ENCODE measurements at places on chromosomes 3 and 15.

DNA sequence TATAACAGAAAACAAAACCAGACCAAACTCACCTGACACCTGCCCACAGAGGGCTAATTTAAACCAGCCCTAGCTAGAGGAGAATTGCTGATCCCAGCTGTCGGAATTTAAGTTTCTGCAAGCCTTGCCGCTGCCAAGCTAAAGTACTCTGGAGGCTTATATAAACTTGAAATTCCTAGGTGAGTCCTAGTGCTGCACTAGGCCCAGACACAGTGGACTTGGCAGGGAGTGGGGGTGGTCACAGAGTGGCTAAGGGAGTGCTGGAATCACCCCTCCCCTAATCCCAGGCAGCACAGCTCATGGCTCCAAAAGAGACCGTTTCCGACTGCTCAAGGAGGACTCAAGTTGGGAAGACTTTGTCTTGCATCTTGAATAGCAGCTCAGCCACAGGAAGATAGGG is 17.6 kb downstream of the TMCO5A start:
- no peak for DNase-seq

DNA sequence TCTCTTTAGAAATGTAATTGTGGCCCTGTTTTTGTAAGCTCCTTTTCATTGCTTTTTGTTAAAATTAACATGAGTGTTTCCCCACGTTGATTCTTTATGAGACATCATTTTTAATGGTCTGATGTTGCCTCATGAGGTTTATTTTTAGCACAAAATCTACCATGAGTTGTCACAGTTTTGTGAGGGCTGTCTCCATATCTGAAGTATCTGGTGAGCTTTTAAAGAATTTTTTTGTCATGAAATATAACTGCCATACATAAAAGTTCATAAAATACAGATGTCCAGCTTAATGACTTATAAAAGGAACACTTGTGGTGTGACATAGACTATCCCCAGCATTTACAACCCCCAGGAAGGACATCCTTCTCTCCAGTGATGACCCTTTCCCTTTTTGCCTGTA is 34.3 kb upstream of the CEMIP start:
- DNase-seq: no peak

DNA sequence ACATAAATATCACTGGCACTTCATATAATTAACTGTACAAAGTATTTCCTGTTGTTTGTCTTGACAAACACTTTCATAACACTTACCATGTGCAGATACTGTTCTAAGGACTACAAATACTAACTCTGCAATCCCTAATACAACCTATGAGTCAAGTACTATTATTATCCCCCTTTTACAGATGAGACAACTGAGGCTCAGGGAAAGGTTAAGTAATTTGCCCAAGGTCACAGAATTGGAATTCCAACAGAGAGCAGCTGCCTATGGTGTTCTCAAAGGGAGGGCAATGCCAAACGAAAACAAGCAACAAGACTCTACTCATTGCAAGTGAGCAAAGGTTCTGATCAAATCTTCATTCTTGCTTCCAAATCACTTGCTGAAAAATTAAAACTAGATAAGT is 85.9 kb downstream of the MAGI1 start:
- DNase-seq: no peak

DNA sequence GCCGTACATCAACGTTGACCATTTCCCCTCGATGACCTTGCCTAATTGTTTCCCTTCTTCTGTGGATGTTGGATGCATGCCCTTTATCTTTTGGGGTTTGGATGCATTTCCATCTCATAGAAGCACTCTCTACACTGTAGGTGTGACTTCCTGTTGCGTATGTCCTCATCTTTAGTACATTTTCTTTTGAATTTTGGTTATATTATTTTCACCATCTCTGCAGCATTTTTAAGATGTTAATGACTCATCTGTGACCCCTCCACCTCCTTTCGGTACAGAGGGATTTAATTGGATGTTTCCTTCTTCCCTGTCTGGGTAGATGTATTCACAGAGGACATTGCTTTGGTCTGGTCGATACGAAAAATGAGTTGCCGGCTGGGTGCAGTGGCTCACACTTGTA is 172.1 kb downstream of the APBA2 start:
- DNase-seq: no peak

- DNase-seq: no peak
Observed at GRCh38 chr3:119950666-119951325, 143.5 kb downstream of the GSK3B start.

GRCh38 chr3:136883967-136884720 is 22.1 kb downstream of the NCK1 start:
- DNase-seq: no peak

- DNase-seq: no peak
Observed at GRCh38 chr3:16916840-16917239, 32.1 kb downstream of the PLCL2 start.

GRCh38 chr3:172622156-172622555 is 88.7 kb downstream of the NCEH1 start:
- no peak for DNase-seq

GRCh38 chr3:67362686-67363085 is 291.7 kb downstream of the SUCLG2 start:
- peak; percentile 18 for DNase-seq

DNA sequence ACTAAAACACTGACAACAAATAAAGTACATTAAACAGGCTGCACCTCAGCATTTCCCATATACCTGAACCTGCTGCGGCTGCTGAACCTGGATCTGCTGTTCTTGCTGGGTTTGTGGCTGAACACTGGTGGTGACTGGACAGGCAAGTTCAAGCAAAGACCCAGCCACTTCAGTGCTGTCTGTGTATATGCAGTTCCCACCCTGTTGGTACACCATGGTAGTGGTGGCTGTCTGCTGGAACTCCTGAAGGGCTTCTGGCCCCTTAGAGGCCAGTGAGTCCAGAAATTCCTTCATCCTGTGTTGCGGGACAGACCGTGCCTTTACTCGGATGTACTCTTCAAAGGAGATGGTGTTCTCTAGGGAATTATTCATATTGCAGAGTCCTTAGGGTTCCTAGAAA is 17.2 kb downstream of the QRICH1 start:
- no peak for DNase-seq

DNA sequence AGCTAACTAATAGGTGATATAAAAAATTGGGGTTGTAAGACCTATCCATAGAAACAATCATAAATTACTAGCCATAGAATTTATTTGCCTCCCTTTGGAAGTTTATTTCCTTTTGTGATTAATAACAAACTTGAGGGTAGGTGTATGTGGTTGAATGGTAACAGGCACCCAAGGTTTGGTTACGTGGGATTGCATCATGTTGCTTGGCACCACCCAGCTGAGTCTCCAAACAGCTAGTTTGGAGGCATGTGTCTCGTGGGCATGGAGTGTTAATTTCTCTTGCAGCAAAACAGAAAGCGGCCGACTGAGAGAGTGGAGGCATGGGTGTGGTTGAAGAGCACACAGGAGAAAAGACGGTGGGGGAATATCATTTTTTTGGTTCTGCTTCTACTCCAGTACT is 441.4 kb downstream of the CNTN4 start:
- no peak for DNase-seq

DNA sequence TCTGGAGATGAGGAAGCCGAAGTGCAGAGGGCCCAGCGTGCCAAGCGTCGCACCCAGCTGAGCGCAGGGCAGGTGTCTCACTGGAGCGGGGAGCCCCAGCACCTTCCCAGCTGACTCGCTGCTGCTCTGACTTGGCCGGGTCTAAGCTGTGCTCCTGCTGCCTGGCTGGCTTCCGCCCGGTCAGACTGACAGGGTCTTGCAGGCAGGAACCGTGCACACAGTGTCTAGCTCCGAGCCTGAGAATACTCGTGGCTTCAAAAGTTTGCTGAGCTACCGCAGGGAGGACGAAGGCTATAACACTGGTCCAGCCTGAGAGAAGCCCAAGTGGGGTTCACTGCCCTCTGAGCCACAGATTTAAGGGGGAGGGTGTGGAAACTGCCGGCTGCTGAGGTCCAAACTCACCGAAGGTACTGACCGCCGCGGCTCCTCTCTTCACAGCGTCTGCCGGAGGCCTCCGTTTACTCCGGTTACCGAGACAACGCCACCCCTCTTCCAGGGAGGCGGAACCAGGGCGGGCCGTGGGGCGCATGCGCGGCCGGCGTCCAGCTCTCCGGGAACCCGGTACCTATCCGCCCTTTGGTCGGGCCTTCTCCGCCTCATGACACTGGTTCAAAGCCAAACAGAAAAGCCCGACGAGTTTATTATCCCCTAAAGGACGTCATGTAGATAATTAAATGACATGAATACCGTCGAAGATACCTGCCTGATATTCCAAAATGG is at the start of gene CFAP44:
Gene CFAP44 (minus strand): TSS at position 443 of the 720 bp plus-strand sequence. CDS start 7,829 bp downstream, outside the sequence.
- DNase-seq: no peak

DNA sequence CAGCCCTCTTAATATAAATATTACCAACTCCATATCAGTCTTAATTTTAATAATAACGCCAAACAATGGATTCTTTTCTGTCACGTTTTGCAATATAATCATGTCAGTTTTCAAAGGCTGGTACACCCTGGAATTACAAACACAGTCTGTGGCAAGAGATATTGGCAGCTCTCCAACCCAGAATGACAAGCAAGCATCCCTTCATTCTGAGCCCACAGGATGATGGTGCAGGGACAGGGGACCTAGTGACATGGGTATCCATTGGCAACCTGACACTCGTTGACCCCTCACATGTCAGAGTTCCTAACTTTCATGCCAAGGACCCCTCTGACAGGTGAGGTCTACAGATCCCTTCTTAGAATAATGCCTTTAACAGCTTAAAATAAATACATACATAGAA is 154.5 kb upstream of the TSC22D2 start:
- DNase-seq: no peak

GRCh38 chr3:46495901-46496456 is 1.8 kb upstream of the RTP3 start:
- peak; percentile 44 for DNase-seq

GRCh38 chr3:127531821-127532220 is 58.7 kb downstream of the TPRA1 start:
- DNase-seq: no peak

DNA sequence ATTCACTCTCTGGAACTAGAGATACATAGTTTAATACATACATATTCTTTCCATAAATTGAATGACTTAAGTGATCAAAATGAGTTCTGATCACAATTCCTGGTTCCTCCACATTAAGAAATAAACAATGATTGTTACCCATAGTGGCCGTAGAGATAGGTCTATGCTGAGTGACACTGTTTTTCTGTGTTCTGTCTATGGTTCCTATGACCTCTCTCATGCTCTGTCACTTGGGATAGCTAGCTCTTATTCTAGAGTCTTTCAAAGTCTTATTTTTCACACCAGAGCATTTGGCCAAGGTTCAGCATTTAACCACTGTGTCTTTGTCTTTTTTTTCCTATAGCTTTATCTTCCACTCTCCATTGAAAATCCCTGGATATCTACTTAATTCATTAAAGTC is 132.4 kb downstream of the GOLGA6L6 start:
- no peak for DNase-seq

DNA sequence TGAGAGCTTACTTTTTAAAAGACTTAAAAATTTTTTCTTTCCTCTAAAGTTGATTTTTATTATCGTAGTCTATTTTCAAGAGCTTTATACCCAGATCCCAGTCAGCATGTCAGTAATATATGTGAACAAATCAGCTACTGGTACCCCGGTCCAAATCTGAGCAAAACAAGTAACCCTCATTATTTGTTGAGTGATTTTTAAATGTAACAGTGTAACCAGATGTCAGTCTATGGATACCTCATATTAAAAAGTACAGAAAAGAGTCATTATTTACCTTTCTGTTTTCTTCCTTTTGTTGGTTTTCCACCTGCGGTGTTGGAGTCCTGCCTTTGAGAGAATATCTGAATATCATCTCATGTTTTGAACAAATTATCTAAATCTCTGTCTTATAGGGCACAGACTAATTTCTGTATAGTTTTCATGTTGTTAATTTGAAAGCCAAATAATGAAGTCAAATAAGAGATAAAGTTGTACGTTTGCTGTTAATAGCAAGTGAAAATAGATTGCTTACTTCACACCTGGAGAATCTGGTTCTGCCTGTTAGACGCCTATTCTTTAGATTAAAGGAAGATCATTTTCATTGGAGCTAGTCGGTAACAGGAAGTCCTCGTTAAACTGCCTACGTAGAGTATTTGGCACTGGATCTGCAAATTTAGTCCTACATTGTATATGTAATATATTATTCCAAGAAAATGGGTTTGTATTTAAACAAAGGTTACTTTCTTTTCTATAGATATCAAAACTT is at the start of gene STX19:
Gene STX19 (minus strand): TSS at position 505 of the 745 bp plus-strand sequence. CDS start 13,328 bp downstream, outside the sequence.
- DNase-seq: no peak

DNA sequence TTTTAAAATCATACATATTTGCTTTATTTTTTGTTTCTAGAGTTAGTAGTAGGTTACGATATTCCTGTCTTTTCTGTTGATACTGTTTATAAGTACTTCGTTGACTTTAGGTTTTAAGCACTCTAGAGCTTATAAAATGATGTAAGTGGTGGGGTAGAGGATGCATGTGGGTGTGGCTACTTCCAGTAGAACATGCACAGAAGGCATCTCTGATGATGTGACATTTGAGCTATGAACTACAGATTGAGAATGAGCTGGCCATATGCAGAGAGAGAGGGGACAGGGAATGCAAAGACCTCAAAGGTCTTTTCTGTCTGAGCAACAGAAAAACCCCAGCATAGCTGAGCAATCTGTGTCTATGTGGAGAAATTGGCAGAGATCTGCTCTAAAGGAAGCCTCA is 233.9 kb upstream of the STAC start:
- DNase-seq: no peak

DNA sequence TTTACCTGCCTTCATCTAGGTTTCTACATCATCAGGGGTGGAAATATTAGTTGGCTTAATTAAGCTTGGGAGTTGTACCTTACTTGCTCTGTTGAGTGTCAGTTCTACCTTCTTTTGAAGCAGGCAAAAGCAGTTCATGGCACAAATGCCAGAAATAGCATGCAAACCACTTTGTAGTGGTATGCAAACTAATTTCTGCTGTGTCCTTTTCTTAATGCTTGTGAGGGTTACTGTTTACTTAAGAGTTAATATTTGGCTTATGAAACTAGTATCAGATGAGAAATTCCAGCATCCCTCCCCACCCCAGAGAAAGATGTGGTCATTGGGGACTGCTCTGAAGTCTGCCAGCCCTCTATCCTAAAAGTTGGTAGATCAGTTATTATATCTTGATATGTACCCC is 7.1 kb downstream of the ATP2C1 start:
- no peak for DNase-seq
